Astrocyte (in vitro differentiated cells and primary cell): ENCODE measurements at places on chromosomes 3 and 15. TPM values are rescaled to one million over a fixed set of nuclear protein-coding genes. Genes with fewer than 3 reads are reported as not detected.

DNA sequence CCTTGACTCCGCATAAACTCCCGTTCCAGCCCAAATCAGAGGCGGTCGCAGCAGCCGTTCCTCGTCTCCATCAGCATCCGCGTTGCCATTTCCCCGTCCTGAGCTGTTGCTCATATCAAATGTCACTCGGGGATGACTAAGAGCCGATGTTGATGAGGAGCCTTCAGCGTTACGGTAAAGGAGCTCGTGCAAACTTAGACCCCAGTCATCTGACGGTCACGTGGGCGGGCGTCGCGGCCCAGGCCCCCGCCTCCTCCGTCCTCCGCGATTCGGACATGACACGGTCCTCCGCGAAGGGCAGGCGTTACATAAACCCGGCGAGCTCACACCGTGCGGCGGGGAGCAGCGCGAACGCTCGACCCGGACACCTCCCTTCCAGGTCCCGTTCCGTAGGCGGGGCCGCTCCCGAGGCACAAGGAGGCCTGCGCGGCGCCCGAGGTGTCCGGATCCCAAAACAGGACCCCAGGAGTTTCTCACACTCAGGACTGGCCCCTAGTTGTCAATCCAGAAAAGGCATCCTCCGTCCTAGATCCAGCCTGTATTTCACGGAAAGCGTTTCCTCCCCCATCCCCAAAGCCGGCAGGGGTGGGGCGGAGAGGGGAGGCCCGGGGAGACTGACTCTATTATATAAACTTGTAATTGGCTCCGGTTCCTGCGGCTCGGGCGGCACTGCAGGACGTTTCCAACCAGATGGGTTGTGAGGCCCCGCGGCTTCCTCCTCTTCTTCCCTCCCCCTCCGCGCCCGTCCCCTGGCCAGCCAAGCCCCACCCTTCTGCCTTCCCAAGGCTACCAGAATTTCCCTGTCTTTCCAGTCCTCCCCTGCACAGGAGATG lies 100.0 kb upstream of the IGF1R start:
- DNase-seq, result peak; percentile 50

The RETNLB gene
- not detected in 2 replicates for total RNA-seq

- no peak for DNase-seq
These were observed 22.6 kb upstream of the LRTM1 start for GRCh38 chr3:54950391-54951003.

The CHST2 gene
- 11.8 and 13.4 TPM in 2 replicates for total RNA-seq

DNA sequence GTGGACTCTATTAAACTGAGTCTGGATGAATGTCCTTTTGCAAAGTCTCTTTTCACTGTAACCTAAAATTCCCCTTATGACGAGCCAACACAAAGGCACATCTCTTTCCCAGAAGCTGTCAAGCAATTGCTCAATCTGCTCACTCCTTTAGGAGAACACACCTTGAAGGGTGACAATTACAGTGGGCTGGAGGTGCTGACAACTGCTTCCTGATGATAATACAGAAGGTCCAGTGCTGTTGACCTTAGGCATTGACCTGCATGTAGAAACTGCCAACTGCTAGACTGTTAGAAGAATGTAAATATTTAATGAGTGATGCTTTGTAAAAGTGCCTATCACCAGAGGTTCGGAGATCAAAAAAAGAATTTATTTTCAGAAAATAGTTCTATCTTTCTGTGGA lies 757.7 kb downstream of the GRM7 start:
- no peak for DNase-seq

The TMEM108 gene
- total RNA-seq, result 5.6 and 5.9 TPM in 2 replicates
